ENCODE measurements at places on chromosomes 1 and 21.

GRCh38 chr1:53631622-53632310 lies 107.2 kb downstream of the GLIS1 start:
- peak; percentile 49 for DNase-seq

GRCh38 chr1:161019751-161020495 lies 1.0 kb downstream of the F11R start:
- no peak for DNase-seq

- DNase-seq: no peak
Observed at GRCh38 chr1:189874715-189875435, 602.8 kb downstream of the BRINP3 start.

GRCh38 chr1:109391157-109391556 lies 6.6 kb downstream of the SORT1 start:
- DNase-seq: no peak

DNA sequence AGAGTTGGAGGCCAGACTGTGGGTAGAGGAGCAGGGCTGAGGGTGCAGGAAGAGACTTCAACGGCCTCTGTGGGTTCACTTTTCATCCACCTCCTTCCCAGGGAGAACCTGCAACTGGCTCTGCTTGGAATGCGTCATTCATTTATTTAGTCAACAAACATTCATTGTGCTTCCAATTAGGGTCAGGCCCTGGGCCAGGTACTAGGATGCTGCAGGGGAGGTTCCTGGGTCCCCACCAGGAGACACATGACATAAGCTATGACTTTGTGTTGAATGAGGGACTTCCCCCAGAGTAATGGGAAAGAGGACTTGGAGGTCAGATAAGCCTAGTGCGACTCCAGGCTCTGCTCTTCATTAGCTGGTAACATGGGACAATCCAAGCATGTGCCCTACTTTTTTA lies 46.3 kb upstream of the RPL11 start:
- DNase-seq: no peak

- peak; percentile 95 for DNase-seq
Observed at GRCh38 chr1:112718691-112719418, 3.7 kb upstream of the PPM1J start.

- no peak for DNase-seq
Observed at GRCh38 chr1:52239708-52240001, 97.8 kb downstream of the ZFYVE9 start.

GRCh38 chr1:186843226-186843625 lies 14.5 kb downstream of the PLA2G4A start:
- DNase-seq: no peak

DNA sequence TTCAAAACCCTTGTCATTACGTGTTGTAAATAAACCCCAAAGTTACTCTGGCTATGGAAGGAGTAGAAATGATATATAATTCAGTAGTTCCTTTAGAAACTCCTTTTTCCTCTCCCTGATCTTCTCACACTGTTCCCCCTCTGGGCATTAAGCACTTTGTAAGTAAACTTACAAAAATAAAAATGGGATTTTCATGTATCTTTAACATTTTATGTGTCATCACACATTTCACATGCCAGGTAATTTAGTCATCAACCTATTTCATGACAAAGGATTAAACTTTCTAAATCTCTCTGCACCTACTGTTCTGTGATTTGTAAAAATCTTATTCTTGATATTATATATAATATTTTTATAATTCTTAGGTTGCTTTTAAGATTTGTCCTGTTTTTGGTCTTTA lies 176.9 kb downstream of the NEK7 start:
- no peak for DNase-seq

DNA sequence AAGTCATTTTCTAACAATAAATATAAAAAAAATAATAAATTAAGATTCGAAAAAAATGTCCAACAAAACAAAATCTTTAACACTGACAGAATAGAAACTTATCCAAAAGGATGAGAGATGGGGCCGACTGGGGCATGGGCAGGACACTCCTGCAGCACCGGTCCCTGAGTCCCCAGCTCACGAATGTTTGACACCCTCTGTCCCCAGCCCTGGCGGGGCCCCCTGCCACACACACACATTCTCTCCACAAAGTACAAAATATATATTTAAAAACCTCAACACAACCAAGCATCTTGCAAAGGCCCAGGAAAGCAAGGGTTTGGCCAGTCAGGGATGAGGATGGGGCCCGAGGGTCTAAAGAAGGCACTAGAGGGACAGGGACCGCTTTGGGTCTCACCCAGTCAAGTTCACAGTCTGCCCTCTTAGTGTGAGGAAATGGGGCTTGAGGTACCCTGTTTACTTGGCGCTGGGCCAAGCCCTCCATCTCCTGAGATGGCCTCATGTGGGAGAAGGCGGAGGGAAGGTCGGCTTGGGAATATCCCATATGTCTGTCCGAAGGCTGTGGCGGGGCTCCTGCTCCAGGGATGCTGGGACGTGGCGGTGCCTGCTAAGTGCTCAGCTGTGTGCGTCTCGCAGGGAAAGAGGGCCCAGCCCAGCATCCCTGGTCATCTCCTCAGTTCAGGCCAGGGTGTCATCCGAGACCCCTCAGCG lies 31.3 kb downstream of the EPHA2 start:
- no peak for DNase-seq

GRCh38 chr1:45971922-45972531 lies 160.4 kb downstream of the PIK3R3 start:
- DNase-seq: no peak

DNA sequence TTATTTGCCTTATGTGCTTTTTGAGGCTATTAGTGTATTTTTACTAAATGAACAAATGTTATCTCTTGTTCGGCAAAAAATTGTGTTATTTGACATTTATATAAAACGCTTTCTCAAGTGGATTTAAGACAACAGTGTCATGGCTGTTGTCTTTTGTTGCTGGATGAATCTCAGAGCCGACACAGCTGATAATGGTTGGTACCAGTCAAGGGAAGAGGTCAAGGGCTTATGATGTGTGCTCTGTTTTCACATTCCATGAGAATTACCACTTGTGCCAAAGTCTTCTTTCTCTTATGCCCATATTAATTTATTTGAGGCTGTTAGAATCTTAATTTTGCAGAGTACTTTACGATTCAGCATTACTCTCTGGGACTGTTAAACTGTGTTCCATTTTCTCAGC lies 17.9 kb upstream of the CD101 start:
- no peak for DNase-seq

- DNase-seq: no peak
Observed at GRCh38 chr1:178496410-178497135, at the start of gene CLEC20A. CLEC20A (minus strand) TSS chr1:178496964; CDS start chr1:178496939, 25 bp downstream.

DNA sequence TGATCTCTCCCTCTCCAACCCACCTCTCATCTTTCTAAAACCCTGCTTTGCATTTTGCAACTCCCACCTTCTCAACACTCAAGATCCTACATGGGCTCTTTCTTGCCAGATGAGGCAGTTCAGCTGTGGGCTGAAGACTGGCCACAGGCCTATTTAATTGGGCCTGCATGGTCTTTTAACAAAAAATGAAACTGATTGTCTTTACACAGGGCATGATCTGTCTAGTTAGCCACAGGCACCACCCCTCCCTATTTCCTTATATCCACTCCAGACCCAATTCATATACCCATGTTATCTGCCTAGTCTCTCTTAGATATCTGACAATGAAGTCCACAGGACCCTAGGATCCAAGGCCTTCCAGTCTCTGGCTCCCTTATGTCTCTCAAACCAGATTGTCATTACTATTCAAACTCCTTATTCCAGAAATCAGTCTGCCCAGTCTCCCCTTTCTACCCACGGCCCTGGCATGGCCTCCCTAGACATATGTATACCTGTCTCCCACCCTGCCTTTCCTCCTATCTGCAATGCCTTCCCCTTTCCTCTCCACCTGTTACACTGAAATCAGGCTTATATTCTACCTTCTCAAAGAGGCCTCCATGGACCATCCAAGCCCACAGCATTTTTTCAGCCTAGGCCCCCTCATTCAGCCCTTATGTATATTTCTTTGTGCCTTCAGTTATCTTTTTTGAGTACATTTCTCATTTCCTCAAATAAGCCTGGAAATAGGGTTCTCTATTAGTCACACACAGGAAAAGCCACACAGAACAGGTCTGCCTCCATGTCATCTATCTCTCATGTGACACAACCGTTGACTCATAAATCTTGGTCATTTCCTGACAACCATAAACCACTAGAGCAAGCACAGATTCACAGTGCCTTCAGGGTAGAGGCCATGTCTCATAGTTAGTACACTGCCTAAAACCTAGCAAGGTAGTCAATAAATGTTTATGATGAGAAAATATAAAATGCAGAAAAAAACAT lies 39.0 kb downstream of the LPAR3 start:
- DNase-seq: no peak

DNA sequence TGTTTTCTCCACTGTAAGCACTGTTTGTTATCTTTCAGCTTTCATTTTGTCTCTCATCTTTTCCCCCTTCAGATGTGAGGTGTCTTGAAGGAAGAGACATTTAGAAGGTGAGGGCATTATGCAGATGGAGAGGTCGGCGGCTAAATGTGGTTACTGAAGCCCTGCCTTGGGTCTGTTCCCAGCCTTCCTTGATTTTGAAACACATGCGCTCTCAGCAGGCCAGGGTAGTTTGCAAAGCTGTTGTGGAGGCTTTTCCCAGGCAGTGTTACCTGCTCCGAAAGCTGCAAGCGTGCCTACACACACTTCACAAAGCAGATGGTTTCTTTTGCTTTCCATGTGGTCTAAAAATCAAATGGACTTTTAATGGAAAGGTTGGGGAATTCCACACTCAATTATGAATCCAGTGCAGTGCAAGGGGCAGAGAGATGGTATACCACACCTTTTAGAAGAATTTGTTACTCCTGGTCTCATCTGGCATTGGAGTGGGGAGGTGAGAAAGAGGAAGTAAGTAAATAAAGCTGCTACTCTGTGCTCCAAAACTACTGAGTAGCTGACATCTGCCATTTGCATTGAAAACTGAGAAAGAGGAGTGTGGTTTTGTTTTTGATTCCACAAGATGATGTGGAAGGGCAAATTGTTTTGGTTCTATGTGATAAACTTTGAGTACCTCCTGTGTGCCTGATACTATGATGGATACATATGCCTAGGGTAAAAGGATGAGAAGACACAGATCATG lies 91.9 kb downstream of the NFIA start:
- DNase-seq: no peak

GRCh38 chr1:27438621-27439061 lies 46.2 kb downstream of the GPR3 start:
- no peak for DNase-seq

- no peak for DNase-seq
Observed at GRCh38 chr1:118928739-118929554, 59.2 kb downstream of the TBX15 start.

GRCh38 chr1:110617589-110617988 lies 11.4 kb upstream of the KCNA2 start:
- DNase-seq: peak; percentile 68

DNA sequence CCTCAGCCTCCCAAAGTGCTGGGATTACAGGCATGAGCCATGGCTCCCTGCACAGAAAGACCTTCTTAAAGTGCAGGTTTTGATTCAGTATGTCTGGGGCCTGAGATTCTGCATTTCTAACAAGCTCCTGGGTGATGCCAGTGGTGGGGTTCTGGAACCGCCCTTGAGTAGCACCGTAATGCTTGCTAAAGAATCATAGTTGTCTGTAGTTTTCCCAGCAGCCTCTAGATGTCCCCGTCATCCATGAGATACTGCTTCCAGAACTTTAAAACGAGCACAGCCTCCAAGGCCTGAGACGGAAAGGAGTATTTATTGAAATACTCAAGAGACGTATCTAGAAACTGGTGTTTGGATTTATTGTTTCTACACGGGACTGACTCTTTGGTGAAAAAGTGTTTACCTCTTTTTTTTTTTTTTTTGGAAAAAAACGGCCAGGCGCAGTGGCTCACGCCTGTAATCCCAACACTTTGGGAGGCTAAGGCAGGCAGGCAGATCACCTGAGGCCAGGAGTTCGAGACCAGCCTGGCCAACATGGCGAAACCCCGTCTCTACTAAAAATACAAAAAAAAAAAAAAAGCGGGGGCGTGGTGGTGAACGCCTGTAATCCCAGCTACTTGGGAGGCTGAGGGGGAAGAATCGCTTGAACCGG lies 2.6 kb upstream of the TOR3A start:
- no peak for DNase-seq

DNA sequence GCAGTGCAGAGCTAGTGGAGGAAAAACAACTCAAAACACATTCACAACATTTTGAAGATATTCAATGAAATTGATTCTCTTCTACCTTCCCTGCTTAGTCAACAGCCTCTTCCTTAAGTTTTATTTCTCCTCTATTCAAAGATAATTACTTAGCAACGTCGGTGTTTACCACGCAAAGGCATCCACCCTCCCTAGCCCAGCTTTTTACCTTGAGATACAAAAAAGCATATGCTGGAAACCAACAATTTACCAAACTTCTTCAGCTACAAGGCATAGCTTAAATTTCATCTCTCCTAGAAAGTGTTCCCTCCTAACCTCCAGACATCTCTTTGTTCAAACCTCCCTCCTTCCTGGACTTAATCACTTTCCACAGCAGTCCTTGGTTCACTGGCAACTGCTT lies 102.8 kb upstream of the SOD1 start:
- DNase-seq: no peak

- no peak for DNase-seq
Observed at GRCh38 chr1:21244154-21244553, 46.1 kb downstream of the ECE1 start.

DNA sequence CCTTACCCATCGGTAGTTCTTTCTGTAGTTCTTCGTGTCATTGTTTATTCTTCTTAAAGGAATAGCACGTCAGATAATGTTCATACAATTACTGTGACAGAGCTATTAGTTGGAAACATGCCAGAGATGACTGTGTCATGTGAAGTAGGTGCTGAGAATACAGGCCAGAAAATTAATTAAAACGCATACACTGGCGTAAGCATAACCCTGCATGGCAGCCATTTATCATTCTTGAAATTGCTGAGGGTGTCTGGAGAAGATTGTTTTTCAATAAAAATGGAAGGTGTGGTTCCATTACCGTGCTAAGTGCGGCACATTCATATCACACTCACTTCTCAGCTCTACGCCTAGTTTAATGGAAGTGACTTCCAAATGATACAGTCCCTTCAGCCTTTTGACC lies 7.8 kb downstream of the ETS2 start:
- no peak for DNase-seq

DNA sequence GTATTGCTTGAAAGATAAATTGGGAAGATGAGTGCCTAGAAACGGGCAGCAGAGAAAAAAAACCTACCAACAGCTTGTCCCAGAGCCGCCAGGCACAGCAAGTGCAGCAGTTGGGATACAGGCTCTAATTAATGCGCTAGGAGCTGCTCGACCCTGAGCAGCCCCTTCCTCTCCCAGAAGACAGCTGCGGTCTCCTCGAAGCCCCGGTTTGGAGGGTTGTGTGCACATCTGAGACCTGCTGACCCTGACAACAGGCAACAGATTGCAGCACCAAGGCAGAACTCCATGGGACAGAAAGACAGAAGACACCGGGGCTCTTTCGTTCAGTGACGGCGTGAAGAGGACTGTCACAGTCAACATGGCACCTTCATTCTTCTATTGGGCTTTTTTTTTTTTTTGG lies 101.4 kb downstream of the TSEN15 start:
- DNase-seq: no peak

GRCh38 chr1:59081795-59082194 lies 215.1 kb upstream of the FGGY start:
- no peak for DNase-seq
